Stimulated activated CD8-positive, alpha-beta memory T cell treated with anti-CD3 and anti-CD28 coated beads, Interleukin-15, amount 100 ng/mL, for 1 hour (primary cell): ENCODE measurements at places on chromosomes 2 and 18.

DNA sequence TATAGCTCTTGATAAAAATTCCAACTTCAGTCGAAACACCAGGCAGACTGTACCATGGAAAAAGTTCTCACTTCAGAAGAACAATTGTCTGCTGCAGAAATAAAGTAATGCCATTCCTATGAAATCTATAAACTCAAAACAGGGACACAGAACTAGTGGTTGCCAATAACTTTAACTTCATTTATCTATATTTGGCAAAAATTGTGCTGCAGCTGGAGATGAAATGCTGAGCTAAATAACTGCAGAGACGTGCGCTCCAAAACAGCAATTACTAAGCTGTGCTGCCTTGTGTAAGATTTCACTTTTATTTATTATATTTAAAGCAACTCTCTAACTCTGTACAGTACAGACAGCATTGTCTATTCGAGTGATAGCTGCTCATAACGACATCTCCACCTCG is 540.1 kb upstream of the ID2 start:
- DNase-seq: no peak

- DNase-seq: no peak
Measured at GRCh38 chr2:109348671-109349502, 219.9 kb downstream of the SH3RF3 start.

DNA sequence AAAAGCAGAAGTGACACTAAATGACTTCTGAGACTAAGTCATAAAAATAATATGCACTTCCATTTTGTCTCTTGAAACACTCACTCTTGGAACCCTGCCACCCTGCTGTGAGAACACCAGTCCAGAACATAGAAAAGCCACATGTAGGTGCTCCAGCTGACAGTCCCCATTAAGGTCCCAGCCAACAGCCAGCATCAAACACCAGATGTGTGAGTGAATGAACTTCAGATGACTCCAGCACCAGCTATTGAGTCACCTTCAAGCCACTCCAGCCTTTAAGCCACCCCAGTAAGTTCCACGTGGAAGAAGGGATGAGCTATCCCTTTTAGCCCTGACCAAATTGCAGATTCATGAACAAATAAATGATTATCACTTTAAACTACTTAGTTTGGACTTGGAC is 31.5 kb upstream of the LGALSL start:
- DNase-seq: no peak

- no peak for DNase-seq
Measured at GRCh38 chr18:45248240-45248903, 366.9 kb upstream of the SLC14A2 start.

- no peak for DNase-seq
Measured at GRCh38 chr2:168330624-168331423, 83.4 kb upstream of the STK39 start.
